ENCODE measurements at places on chromosomes 11 and 22.

- DNase-seq = no peak
Measured at GRCh38 chr11:35063488-35063931, 75.5 kb upstream of the CD44 start.

- peak; percentile 96 for DNase-seq
Measured at GRCh38 chr11:100876815-100877520, 189.9 kb downstream of the ARHGAP42 start.

GRCh38 chr11:132943357-132943705 lies 589.0 kb downstream of the OPCML start:
- DNase-seq = no peak

DNA sequence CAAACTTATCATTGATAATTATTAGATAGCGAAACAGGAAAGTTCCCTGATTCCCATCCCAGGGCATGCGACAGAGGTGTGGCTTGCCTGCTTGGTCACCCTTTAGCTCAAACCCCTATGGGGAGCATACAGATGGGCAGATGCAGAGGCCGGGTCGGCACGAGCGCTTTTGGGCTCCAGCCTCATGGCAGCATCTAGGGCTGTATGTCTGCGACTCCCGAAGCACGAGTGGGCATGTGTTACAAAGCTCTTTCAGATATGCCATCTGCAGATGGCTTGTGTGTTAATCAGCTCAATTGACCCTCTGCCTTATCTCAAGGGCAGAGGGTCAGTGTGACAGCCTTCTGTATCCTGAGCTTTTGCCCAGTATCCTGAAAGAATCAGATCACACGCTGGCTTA lies 2069.3 kb upstream of the RAG2 start:
- no peak for DNase-seq

DNA sequence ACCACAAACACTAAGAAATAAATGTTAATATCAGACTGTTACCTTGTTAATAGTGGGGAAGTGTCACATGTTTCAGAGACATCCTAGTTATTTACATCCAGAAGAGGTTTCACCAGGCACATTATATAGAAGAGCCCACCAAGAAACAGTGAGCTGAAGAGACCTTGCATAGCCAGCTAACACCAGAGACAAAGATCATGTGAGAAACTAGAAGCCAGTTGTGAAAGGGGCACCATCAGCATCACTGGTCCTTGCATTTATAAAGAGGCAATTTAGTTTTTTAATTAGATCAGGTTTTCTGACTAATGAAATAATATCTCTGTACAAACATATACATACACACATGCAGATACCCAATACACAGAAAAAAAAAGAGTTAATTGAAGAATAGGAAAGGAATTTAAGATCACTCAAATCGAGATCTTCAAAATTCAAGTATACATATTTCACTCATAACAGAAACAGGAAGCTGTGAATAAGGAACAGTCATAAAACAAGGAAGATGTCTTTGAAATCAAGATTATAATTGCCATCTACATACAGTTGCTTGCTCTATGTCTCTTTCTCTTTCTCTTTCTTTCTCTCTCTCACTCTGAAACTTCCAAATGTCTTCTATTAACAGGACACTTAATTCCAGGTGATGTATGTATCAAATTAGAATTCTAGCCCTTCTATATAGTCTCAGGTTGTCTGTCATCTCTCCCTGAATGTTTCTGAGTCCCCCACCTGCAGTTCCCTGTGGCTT lies 348.7 kb downstream of the ETS1 start:
- DNase-seq = no peak

- no peak for DNase-seq
Measured at GRCh38 chr11:57764566-57764965, 3.0 kb downstream of the CTNND1 start.

- no peak for DNase-seq
Measured at GRCh38 chr11:86449993-86450629, 75.4 kb downstream of the CCDC81 start.

- DNase-seq = no peak
Measured at GRCh38 chr11:117946156-117946841, 17.1 kb upstream of the TMPRSS13 start.

DNA sequence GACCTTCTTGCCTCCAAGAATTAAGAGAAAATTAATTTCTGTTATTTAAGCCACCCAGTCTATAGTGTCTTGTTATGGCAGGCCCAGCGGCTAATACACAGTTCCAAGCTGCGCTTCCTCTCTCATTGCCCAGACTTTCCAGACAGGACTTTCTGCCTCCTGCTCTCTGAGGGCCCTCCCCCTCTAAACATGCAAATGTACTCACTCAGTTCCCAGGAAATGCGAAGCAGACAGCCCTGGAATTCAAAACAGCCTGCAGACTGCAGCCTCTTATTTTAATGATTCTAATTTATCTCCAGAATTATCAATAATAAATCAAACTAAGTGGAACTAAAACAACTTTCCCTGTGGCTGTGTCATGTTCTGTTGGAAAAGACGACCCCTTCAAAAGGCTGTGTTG lies 115.5 kb upstream of the ISX start:
- DNase-seq = no peak

GRCh38 chr11:91435694-91436395 lies 788.8 kb upstream of the FAT3 start:
- DNase-seq = no peak

DNA sequence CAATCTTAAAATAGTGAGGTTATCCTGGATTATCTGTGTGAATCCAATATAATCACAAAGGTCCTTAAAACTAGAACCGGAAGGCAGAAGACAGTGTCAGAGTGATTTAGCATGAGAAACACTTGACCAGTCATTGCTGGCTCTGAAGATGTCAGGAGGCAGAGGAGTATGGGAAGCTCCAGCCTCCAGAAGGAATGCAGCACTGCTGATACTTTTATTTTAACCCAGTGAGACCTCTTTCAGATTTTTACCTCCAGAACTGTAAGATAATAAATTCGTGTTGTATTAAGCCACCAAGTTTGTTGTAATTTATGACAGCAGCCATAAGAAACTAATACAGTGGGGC lies 134.4 kb upstream of the ZC3H12C start:
- no peak for DNase-seq

- no peak for DNase-seq
Measured at GRCh38 chr11:73950869-73951710, at the start of gene DNAJB13. Gene DNAJB13, plus strand, starts transcription at chr11:73951026. Its CDS starts 44 bp downstream, at chr11:73951070.

DNA sequence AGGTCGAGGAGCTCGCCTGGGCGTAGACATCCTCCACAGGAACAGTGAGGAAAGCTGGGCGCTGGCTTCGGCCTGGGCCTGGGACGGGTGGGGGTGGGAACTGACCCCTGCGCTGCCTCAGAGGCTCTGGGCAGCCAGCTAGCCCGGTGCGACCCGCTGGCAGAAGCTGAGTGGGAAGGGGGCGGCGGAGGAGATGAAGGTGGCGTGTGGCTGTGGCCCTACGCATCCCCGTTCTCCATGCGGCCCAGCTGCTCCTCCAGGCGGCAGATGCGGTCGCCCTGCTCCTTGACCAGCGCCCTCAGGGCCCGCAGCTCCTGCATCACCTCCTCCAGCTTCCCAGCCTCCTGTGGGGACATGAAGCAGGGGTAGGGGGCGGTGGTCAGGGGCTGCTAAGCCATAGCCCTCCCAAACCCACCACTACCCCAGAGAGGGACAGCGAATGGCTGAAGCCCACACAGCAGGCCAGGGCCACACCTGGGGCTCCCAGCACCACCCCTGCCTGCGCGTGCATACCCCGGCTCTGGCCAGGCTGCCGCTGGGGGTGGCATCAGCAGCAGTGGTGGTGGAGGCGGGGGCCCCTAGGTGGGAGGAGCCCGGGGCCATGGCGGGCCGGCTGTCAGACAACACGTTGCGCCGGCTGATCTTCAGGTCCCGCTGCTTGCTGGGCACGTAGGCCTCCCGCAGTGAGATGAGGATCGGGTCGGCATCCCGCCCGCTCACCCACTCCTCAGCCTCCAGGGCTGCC lies 848 bp upstream of the PTPRCAP start:
- DNase-seq = no peak
